ENCODE measurements at places on chromosomes 6 and 20. TPM values are rescaled to one million over a fixed set of nuclear protein-coding genes. Genes with fewer than 3 reads are reported as not detected.

DNA sequence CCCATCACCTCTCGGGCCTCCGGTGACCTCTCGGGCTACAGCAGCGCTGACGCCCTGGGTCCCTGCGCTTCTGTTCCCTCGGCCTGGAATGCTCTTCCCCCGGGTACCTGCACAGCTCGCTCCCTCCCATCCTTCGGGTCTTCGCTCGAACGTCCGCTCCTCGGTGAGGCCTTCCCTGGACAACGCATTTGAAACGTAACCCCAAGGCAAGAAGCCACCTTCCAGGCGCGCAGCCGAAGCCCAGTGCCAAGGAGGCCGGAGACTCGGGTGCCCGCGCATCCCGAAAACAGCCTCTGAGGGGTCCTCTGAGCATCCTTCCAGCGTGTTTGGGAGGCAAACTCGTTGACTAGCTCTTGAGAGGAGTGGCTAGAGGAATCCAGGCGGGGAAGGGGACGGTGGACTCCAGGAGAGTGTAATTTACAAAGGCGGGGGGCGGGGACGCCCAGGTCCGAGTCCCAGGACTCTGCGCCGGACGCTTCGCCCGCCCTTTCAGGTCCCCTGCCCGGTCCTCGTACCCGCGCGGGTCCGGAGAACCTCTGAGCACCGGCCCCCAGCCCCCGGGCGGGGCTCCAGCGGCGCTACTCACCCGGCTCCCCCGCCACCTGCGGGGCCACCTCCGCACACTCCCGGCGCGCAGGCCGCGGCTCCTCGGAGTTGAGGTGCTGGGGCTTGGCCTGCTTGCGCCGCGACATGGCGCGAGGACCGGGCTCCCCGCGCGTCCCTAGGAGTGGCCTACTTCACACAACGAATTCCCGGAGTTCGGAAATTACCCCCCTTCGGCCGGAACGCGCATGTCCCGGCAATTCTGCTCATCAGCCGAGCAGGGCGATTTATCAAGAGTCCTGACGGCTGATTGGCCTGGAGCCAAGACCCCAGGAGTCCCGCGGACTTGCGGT lies 86.8 kb downstream of the ZFP64 start:
- no peak for DNase-seq

- no peak for DNase-seq
Measured at GRCh38 chr6:117493470-117493869, 11.0 kb downstream of the DCBLD1 start.

GRCh38 chr6:167819576-167819975 lies 7.1 kb upstream of the AFDN start:
- no peak for DNase-seq

DNA sequence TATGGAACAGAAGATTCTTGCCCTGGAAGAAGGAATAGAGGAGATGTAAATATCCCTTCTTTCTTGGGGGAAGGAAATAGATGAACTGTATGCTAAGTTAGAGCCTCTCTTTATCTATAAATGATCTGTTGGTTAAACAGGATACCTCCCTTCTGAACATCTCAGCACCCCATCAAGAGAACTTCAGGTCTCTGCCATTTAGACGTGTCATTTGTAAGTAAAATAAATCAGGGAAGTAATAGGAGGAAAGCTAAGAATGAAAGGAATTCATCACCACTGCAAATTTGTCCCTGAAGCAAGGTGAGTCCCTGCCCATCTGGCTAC lies 42.5 kb upstream of the TNFAIP3 start:
- no peak for DNase-seq

- DNase-seq, result no peak
Measured at GRCh38 chr20:48276021-48276342, 490.7 kb upstream of the SULF2 start.

GRCh38 chr6:113642001-113642713 lies 215.0 kb upstream of the MARCKS start:
- DNase-seq, result no peak

DNA sequence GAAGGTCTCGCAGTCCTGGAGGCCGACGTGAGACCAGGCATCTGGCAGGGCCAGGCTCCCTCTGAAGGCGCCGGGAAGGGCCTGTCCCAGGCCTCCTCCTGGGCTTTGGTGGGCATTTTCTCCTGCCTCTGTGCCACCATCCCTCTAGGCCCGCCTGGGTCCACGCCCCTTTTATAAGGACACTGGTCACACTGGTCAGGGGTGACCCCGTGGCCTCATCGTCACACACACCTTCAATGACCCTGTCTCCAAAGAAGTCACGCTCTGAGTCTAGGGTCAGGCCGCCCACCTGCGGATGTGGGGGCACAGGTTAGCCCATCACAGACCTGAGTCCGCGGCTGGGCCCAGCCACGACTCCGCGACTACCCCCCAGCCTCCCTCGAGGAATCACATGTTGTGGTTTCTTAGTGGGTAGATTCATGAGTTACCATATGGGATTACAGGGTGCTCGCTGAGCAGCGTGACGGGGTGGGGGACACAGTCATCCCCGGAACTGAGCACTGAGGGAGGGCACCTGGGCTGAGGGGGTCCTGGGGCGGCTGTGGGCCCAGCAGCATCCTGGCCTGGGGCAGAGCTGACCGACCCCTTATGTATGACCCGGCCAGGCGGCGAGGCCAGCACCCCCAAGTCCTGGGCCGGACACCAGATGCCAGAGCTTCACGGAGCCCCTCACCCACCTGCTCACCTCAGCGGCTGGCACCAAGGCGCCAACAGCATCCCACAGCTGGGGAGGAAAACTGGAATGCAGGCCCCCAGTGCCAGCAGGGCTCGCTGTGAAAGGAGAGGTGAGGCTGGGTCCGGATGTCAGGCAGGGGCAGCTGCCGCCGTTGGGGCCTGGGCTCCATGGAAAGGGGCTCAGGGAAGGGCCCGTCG lies 115.9 kb downstream of the DLL1 start:
- no peak for DNase-seq

DNA sequence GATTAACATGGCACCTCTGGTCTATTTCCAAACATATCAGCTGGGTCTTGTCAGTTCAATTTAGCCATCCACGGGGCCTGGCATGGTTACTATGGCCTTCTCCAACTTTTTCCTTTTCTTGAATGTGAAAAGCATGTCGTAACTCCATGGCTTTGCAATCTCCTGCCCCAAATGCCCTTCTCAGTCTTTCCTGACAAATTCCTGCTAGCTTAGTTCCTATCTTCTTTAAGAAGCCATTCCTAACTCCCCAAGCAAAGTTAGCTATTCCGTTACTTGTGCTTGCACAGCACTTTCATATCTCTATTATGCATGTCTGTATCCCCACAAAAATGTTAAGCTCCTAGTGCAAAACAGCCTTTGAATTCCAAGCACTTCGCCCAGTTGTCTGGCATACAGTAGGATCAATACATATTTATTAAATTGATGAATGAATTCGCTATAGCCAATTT lies 105.6 kb downstream of the AIG1 start:
- DNase-seq, result no peak

DNA sequence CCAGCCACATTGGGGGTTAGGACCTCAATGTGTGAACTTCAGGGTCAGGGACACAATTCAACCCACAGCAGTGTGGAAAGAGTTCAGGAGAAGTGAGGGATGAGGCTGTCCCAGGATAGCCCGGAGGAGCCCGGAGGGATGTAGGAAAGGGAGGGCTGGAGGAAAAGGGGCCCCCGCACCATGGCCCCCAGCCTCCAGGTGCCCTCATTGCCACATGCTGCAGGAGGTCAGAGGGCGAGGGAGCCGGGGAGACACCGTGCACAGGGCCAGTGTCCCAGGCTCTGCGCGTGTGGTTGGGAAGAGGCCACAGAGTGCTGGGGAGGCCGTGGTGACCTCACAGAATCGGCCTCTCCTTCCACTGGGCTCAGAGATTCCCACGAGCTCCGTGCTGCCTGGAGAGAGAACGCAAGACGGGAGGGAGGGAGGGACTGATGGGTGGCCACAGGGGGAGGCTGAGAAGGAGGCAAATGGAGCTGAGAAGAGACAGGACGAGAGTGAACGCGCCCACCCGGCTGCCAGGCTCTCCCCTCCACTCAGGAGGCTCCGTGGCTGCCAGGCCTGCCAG lies 215.1 kb downstream of the DLL1 start:
- no peak for DNase-seq

DNA sequence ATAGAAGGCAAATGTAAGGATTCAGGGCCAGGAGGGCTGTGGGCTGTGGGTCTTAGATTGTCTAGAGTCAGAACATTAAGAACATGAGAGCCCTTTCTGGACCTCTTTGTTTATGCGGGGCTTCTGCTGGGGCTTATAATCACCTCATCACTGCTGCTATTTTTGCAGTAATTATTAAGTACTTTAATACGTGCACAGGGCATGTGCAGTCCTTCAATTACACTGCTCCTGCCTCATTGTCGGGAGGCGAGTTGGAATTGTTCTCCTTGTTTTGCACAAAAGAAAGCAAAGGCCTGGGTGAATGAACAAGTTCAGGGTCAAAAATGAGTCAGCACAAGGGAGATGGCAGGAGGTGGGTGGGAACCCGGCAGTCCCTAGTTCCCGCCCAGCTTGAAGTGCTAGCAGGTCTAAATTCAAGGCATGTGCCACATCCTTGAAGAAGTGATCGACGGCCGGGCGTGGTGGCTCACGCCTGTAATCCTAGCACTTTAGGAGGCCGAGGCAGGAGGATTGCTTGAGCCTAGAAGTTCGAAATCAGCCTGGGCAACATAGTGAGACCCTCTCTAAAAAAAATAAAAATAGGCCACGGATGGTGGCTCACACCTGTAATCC lies 34.4 kb upstream of the PTPN1 start:
- DNase-seq, result no peak

DNA sequence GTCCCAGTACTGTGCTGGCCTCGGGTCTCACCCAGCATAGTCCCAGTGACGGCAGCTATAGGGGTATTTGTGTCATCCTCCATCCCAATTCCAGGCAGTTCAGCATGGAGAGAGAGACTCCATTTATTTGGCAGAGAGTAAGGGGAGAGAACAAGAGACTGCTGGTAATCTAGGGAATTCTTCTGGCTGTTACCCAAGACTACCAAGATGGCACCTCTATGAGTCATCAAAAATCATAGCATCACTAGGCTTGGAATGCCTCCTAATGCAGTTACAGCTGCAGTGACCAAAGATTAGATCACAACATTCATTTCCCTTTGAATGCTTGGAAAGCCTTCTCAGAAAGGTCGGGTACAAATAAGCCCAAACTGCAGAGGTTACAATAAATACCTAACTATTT lies 660.4 kb upstream of the FLRT3 start:
- DNase-seq, result no peak

DNA sequence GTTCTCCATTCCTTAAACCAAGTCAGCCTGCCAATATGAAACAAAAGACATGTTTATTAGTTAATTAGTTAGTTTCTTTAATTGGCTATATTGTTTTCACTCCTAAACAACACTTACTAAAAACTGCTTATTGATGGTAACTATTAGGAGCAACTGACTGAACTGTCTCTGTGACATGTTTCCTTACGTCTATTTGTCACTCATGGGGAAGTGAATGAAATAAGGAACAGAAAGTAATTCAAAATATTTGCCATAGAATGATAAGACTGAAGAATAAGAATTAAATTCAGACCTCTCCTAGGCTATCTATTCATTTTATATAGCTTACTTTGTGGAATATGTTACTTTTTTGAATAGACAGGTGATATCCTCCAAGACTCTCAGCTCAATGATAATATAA lies 217.2 kb downstream of the LAMA2 start:
- no peak for DNase-seq

DNA sequence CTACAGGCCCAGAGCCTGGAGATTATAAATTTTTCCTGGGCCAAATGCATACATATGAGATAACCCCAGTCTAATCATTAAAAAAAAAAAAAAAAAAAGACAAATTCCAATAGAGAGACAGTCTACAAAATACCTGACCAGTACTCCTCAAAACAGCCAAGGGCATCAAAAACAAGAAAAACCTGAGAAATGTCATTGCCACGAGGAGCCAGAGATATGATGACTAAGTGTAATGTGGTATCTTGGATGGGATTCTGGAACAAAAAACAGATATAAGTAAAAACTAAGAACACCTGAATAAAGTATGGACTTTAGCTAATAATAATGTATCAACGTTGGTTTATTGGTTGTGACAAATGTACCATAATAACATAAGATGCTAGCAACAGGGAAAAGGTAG lies 24.9 kb downstream of the UBE2V1 start:
- DNase-seq, result no peak

DNA sequence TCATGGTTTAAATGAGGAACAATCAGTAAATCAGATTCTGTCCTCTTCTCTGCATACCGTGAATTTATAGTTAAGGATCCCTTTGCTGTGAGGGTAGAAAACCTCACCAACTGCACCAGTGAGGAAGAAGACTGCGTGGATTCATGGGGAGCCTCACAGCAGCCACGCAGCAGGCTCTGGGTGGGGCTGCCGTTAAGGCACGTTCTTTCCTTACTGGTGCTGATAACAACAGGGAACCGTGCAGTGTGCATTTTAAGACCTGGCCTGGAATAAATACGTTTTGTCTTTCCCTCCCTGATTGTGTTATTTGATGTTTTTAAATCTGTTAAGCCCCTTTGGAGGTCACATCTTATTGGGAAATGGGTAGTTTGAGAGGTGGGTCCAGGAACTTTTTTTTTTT lies 17.6 kb upstream of the MYLK2 start:
- DNase-seq, result no peak

DNA sequence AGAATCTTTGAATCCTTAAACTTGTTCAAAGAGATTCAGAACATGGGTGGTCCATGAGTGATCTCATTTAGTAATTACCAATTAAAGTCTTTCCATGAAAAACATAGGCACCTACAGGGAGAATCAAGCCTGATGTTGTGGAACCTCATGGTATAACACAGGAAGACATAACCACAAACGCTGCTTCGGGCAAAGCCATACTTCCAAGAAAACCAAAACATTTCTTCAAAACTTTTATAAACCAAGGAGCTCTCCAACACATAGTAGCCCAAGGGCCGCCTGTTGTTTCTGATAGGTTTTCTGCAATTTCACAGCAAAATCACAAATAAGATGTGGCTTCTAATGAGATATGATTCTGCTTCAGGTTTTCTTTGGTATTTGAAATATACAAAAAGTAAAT lies 2.5 kb downstream of the CHD6 start:
- DNase-seq, result no peak

DNA sequence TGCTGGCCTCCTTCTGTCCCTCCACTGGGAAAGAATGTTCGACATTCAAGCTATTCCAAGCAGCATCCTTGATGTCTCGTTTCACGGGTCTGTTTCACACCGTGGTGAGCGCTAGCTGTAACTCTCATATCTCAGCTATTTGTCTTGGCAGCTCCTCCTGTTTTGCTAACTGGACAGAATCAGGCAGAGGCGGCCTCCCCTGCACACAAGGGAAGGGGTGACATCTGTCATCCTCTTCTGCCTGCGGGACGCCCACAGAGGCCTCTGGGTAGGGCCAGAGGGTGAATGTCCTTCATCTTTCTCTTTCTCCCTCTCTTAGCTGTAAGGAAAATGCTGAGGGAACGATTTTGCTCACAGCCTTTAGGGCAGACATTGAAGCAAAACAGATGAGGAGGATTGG lies 232.8 kb upstream of the GMDS start:
- DNase-seq, result no peak

GRCh38 chr6:161365633-161366032 lies 91.8 kb upstream of the AGPAT4 start:
- no peak for DNase-seq

GRCh38 chr6:7152462-7152861 lies 44.7 kb downstream of the RREB1 start:
- no peak for DNase-seq

Gene LST1
- total RNA-seq, result not detected

Gene POM121L2
- not detected for total RNA-seq

Gene SLC17A2
- total RNA-seq, result not detected

Gene ELOVL2
- total RNA-seq, result 13.8 TPM

Gene CDH26
- 0.86 TPM for total RNA-seq

Gene TTK
- total RNA-seq, result 45.5 TPM

Gene FITM2
- 6.2 TPM for total RNA-seq

Gene SCGN
- total RNA-seq, result not detected

Gene REM1
- not detected for total RNA-seq

Gene NDUFAF4
- 47.3 TPM for total RNA-seq

Gene NEDD9
- total RNA-seq, result 14.1 TPM

Measured in neural crest cell (in vitro differentiated cells).